Left kidney (tissue), 8 donors: ENCODE measurements at places on chromosomes 13 and 19. TPM values are rescaled to one million over a fixed set of nuclear protein-coding genes. Genes with fewer than 3 reads are reported as not detected.

Gene ZNF470
- 12.7 TPM for polyA plus RNA-seq

Gene LRRC63
- polyA plus RNA-seq, result 0.18 TPM

Gene IFT88
- 48.6 TPM for polyA plus RNA-seq

Gene ZNF723
- 0.08 TPM for polyA plus RNA-seq

Gene MISP3
- polyA plus RNA-seq, result 4.6 TPM

Gene GZMM
- 0.15 TPM for polyA plus RNA-seq

Gene TNFAIP8L1
- polyA plus RNA-seq, result 13.5 TPM

Gene KIR2DL3
- not detected for polyA plus RNA-seq

Gene DLEU7
- 1.4 TPM for polyA plus RNA-seq

Gene KLF1
- polyA plus RNA-seq, result 0.17 TPM

Gene RBM26
- polyA plus RNA-seq, result 104 TPM

Gene OR7A5
- 0.05 TPM for polyA plus RNA-seq

Gene GAMT
- polyA plus RNA-seq, result 25.7 TPM

Gene SLITRK6
- polyA plus RNA-seq, result 7.0 TPM

Gene UBE2L5
- 0.91 TPM for polyA plus RNA-seq

Gene TRPC4
- polyA plus RNA-seq, result 7.9 TPM

Gene POLR1D
- polyA plus RNA-seq, result 125 TPM

Gene FGF21
- polyA plus RNA-seq, result not detected

Gene VSTM1
- not detected for polyA plus RNA-seq

Gene FOXA3
- 0.12 TPM for polyA plus RNA-seq

Gene CACNG6
- polyA plus RNA-seq, result 0.71 TPM

Gene CCDC124
- polyA plus RNA-seq, result 43.6 TPM

Gene SCAMP4
- polyA plus RNA-seq, result 67.5 TPM

Gene ZNF441
- 18.3 TPM for polyA plus RNA-seq

Gene KISS1R
- 0.25 TPM for polyA plus RNA-seq

Gene PNMA8C
- polyA plus RNA-seq, result 0.70 TPM

Gene VMAC
- polyA plus RNA-seq, result 8.7 TPM

Gene PRR22
- 2.8 TPM for polyA plus RNA-seq

Gene ZNF554
- polyA plus RNA-seq, result 11.1 TPM

Gene ERCC5
- polyA plus RNA-seq, result 82.1 TPM

Gene IGSF23
- 0.83 TPM for polyA plus RNA-seq

Gene THSD1
- polyA plus RNA-seq, result 6.0 TPM

Gene LMTK3
- polyA plus RNA-seq, result 2.0 TPM

Gene PCP2
- 0.80 TPM for polyA plus RNA-seq

Gene USPL1
- 31.4 TPM for polyA plus RNA-seq

Gene NLRP5
- not detected for polyA plus RNA-seq

Gene TMEM38A
- 7.7 TPM for polyA plus RNA-seq

Gene ZNF234
- polyA plus RNA-seq, result 20.5 TPM

Gene KLK4
- polyA plus RNA-seq, result not detected

Gene MIA
- polyA plus RNA-seq, result 4.2 TPM

Gene ABHD13
- 15.7 TPM for polyA plus RNA-seq

Gene NOVA2
- 4.1 TPM for polyA plus RNA-seq

Gene GFY
- polyA plus RNA-seq, result not detected

Gene DLL3
- polyA plus RNA-seq, result 0.70 TPM
